T-helper 22 cell (primary cell): ENCODE measurements at places on chromosomes 2 and 18.

DNA sequence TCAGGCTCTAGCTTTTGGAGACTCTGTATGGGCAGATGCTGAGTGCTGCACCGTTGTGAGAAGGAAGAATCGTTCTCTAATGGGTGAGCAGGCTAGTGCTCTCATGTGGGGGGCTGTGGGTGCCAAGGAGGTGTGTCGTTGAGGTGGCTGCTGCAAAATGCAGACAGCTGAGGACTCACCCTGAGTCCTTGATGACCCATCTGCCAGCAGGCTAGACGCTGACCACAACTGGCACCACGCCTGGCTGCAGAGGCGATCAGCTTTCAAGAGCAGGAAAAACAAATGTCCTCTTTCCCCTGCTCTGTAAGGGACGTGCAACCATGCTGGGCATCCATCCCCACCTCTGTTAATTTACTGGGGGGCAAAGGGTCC is 48.2 kb downstream of the HAUS1 start:
- DNase-seq, result no peak

- DNase-seq, result no peak
Observed at GRCh38 chr2:205797866-205798265, 115.6 kb downstream of the NRP2 start.

GRCh38 chr2:169661265-169661664 is 32.9 kb downstream of the CFAP210 start:
- no peak for DNase-seq

DNA sequence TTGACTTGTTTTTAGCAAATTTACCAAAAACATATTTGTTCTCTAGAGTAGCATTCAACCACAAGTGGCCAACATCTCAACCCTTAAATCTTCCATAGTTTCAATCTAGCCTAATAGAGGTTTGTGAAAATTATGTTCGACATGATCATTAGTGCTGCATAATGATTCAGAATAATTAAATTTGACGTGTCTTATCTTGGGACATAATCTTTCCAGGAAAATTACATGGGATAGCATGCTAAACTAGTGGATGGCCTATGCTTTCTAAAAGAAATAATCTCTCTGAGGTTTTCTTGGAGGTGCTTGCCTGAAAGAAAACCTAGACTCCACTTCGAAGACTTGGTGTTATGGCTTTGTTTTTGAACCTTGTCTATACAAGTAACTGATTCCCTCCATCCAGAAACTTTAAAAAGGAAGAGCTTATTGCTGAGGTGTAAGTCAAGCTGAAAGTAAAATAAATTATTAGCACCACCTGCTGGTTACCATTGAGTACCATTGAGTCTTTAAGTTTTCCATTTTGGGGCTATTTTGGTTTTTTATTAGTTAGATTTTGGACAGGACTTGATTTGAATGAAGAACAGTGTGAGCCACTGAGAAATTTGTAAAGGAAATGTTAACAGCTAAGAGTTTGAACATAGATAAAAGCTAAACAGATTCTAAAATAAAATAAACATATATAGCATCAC is 32.7 kb downstream of the COX7A2L start:
- no peak for DNase-seq

DNA sequence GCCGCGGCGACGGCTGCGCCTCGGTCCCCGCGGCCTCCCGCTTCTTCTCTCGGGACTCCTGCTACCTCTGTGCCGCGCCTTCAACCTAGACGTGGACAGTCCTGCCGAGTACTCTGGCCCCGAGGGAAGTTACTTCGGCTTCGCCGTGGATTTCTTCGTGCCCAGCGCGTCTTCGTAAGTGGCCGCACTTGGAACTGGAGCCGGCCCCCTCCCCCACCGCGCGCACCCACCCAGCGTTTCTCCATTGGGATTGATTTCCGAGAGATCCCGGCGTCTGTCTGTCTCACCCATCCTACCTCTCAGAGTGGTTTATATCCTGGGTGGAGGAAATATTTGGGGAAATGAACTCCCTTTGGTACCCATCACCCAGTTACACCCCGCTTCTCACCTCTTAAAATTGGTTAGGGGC is 498 bp downstream of the ITGAV start:
- no peak for DNase-seq

- DNase-seq, result no peak
Observed at GRCh38 chr2:84925336-84925723, 19.9 kb downstream of the TMSB10 start.

DNA sequence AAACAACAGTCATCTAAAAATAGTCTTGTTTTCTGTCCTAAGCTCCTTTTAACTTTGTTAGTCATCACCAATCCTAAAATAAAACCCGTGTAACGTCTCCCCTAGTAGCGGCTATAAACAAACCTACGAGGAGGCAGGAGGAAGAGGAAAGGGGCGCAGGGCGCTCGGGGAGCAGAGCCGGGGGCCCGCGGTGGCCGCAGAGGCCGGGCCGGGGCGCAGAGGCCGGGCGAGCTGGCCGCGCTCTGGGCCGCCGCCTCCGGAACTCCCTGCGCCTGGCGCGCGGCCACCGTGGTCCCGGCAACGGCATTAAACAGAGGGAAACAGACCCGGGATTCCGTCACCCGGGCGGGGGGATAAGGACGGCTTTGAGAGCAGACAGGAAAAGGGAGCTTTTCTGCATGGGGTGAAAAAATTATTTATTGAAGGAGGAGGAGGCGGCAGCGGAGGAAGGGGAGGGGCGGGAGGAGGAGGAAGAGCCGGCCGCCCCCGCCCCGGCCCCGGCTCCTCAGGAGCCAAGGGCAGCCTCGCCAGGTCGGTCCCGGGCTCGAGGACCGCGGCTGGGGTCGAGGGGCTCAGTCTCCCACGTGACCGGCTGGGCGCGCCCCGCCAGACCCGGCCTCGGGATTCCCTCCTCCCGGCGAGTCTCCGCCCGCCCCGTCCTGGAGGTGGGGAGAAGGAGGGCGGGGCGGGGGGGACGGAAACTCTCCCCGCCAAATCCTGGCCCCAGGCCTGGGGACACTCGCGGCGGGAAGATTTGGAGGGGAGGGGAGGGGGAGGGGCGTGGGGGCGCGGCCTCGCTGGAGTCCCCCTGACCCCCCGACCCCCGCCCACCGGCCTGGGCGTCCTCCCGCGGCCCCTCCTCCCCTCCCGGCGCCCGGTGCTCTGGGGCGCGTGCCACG is 1.8 kb upstream of the NFATC1 start:
- DNase-seq, result peak; percentile 36

DNA sequence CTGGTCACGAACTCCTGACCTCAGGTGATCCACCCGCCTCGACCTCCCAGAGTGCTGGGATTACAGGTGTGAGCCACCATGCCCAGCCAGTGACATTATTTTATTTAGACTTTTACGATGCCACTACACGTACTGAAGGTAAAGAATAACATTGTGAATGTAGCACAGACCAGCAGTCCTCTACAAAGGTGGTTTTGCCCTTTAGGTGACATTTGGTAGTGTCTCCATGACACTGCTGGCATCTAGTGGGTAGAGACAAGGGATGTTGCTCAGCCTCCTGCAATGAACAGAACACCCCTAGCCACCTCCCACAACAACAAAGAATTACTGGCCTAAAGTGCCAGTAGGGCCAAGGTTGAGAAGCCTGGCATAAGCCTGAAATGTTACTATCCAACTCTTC is 69.5 kb downstream of the MYOM1 start:
- DNase-seq, result no peak

DNA sequence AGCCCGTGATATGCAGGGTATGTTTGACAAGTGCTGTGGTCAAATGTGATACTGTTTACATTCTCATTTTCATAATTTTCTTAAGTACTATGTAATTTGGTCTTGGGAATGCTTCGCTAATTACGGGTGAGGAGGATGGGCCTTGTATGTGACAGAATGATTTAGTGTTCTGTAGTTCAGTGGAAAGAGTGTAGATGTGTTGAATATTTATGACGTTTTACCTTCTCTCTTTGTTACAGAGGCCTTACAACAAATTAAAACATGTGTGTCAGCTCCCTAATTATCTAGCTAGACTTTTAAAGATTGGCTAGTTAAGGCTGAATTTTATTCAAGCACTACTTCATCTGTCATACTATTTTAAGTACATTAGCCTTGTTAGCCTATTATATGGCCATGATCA is 10.6 kb upstream of the CHRNA1 start:
- no peak for DNase-seq

GRCh38 chr2:112701052-112701451 is 19.8 kb upstream of the NT5DC4 start:
- no peak for DNase-seq

- DNase-seq, result no peak
Observed at GRCh38 chr2:108236676-108237335, 3.0 kb upstream of the SULT1C3 start.

- DNase-seq, result no peak
Observed at GRCh38 chr2:10378189-10378588, 69.9 kb downstream of the ODC1 start.
